ENCODE measurements at places on chromosomes 1 and 21.

DNA sequence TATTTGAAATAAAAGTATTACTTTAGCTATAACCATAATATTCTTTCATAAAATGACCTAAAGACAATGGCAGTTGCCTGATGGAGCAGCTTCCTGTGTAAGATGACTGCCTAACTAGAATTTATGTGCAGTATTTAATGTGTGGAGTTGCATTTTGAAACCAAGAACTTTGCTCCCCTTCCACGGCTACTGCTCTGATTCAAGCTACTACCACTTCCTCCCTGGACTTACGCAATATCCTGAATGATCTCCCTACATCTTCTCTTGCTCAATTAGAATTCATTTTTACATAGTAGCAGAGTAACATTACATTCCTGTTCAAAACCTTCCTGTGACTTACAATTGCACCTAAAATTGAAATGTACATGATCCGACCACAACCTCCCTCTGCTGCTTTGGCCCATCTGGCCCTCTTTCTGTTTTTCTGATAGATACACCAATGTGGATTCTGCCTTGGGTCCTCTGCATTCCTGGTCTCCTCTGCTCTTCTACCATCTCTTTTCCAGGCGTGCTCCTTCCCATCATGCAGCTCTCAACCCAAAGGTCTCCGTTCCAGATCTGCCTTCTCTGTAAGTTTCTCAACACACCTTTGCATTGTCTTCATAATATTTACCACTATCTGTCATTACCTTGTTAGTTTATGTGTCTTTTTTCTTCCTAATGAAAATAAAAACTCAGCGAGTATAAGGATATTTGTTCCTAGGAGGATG lies 47.4 kb upstream of the USP25 start:
- H3K27me3 ChIP-seq: peaks cover 11% of the 10 kb centered on the region
- no peaks in the 10 kb centered on the region for H3K36me3 ChIP-seq
- H3K27ac ChIP-seq: no peak overlapping the region

GRCh38 chr1:94120570-94120901 lies 412 bp downstream of the ABCA4 start:
- no peaks in the 10 kb centered on the region for H3K36me3 ChIP-seq
- H3K27ac ChIP-seq: no peak overlapping the region

DNA sequence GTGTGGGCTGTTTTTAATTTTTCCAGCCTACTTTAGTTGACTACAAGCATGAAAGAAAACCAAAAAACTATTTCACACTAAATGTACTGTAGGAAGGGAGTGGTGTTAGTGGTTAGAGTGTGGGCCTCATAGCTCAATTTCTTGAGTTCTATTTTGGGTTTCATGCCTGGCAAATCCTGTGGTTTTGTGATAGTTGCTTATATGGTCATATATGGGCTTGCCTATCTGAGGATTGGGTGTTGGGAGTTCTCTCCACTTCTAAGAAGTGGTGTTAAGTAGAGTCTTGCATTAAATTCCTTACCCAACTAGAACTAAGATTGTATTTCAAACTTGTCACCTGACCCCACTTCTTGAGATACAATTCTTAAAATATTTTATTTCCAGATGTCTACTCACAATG lies 37.8 kb upstream of the COL11A1 start:
- no peaks in the 10 kb centered on the region for H3K36me3 ChIP-seq
- DNase-seq: no peak
- no peak overlapping the region for H3K4me3 ChIP-seq
- no peaks in the 10 kb centered on the region for H3K4me1 ChIP-seq
- H3K27ac ChIP-seq: no peak overlapping the region

DNA sequence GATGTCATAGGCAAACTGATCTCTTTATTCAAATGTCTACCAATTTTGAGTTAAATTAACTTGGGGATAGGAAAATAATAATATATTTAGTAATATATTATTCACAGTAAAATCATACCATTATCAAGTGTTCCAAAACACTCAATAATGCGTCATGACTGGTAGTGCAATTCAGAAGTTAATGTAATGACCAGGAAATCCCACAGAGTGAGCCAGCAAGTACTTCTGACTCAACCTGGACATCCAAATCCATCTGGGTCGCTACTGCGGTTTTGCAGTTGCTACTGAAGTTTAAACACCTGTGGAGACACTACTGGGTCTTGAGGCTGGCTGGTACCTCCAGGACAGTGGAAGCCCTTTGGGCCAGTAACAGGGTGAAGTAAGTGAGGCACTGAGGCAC lies 44.8 kb downstream of the DPYD start:
- peaks cover 18% of the 10 kb centered on the region for H3K4me1 ChIP-seq
- H3K36me3 ChIP-seq: peaks cover 5% of the 10 kb centered on the region
- no peak for DNase-seq
- H3K4me3 ChIP-seq: no peak overlapping the region
- H3K27ac ChIP-seq: no peak overlapping the region
